ENCODE measurements at places on chromosomes 2 and 18.
A peak's percentile ranks its signal among the peaks of the same experiment; 100 is the strongest.

DNA sequence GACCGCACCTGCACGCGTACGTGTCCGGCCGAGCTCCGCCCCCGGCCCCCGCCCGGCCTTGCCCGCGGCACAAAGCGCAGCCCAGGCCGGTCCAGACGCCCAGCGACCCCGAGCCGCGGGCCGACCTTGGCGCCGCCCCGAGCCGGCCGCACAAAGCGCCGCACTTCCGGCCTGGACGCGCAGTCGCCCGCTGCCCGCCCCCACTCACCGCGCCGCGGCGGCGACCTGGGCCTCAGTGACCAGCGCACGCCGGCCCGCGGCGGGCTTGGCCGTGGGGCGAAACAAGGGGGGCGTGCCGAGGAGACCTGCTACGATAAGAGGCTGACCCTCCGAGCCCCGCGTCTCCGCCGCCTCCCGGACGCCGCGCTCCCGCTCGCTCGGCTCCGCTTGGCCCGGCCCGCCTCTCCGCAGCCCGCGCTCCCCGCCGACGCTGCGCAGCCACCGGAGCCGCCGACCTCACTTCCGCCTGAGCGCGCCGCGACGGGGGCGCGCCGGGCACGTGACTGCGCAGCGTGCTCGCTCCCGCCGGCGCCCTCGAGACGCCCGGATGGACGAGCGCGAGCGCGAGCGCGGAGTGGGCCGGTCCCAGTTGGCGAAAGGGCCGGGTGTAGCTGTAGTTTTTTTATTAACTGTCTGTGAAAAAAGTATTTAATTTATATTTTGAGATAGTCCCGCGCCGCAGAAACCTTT, at the start of gene FAM168B:
Gene FAM168B, minus strand, starts transcription at position 455 of the 690 bp plus-strand sequence. CDS start 10,814 bp downstream, outside the sequence.
- no peak for DNase-seq

GRCh38 chr18:40531051-40531450, 1424.0 kb upstream of the PIK3C3 start:
- DNase-seq: no peak

GRCh38 chr2:46743021-46743420, 172.6 kb downstream of the MCFD2 start:
- DNase-seq: no peak

DNA sequence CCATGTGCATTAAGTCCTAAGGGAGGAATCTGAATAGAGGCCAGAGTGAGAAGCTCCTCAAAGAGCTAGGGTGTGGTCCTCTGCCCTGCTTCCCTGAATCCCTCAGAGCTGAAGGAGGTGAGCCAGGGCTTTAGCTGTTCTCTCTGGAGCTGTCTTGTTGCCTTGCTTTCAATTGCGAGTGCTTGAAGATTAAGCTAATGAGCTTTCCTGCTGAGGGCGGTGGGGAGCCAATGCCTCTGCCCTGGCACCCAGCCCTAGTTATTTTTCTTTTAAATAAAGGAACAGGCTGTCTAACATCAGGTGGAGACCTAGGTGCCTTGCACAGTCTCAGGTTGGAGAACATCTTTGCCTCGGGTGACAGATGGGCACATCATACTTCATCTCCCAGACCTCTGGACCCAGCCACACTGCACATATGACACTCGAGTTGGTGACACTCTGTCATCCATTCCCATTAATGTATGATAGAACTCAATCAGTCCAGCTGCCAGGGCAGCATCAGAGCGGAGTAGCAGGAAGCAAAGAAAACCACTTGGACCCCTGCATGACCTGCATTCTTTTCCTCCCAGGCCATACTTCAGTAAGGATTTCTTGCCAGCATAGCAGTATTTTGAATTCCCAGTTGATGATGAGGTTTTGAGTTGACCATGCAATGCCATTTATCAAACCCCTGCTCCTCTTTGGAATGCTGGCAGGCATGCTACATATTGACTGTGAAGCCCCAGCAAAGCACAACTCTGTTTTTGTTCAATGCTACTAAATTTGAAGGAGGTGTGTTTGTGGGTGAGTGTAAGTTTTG, 292.7 kb downstream of the RNF144A start:
- no peak for DNase-seq

DNA sequence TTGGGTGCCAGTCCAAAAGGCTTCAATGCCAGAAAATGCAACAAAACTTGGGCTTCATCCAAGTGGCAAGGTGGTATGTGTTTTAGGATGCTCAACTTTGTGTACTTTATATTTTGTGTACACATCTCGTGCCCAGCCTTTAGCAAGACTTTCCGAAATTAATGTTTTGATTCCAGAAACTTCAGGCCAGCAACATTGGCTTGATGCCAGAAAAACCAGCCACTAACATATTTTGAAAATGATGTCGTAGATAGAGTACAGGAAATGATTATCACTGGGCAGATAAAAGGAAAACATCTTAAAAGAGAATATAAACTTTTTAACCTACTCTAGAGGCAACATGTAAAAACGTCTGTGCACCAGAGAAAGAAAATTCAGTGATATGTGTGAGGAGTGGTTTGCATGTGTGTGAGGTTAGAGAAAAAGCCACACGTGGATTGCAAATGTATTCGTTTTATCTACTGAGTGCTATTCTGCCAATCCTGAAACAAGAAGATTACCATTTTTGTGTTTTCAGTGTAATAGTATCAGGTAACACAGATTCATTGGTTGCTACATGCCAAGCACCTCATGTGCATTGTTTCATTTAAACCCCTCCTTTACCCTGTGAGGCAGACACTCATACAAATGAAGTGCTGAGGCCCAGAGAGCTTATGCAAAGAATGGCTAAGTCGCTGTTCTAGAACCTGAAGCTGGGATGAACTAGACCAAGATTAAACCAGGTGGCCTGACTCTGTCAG, 264.8 kb downstream of the C1D start:
- no peak for DNase-seq

DNA sequence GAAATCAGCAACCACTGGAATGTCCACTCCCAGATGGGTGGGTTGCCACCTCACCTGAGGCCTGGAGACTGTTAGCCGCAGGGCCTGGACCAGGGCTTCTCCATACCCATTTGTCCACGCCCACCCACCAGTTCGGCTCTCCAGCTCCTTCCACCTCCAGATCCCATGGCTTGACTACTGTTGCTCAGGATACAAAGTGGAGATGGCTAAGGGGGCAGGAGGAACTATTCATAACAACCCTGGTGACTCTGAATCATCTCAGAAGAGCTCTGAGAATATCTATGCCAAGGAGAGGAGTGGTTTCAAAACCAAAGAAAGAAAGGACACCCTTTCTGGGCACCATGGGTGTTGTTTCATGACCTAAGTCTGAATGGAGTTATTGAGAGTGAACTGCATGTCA, 145.8 kb downstream of the LAMA3 start:
- no peak for DNase-seq

DNA sequence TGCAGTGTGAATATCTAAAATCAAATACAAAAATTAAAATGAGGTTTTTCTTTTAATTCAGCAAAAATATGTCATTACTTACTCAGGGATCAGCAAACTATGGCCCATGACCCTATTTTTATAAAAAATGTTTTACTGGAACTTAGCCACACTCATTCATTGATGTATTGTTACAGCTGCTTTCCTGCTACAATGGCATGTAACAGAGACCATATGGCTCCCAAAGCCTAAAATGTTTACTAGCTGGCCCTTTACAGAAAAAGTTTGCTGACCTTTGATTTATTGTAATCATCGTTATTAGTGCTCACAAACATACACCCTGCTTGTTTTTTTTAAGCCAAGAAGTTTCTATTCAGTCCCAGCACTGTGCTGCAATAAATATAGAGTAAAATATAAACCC, 120.3 kb downstream of the PLA2R1 start:
- no peak for DNase-seq

DNA sequence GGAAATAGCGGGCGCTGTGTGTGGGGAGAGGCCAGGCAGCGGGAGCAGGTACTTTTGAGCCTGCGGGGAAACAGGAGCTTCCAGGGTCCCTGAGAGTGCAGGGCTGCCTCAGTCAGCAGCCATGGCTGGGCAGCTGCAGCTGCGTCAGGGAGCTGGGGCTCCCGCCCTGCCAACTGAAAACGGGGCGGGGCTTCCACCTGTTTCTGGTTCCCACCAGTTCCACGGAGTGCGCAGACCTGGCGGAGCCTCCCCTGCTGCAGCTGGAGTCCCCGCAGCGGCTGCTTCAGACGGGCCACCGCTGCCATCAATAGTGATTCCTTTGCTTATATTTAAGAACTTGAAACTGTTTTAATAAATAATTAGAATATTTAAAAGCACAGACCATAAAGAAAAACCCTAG, 30.6 kb upstream of the RPRM start:
- DNase-seq: no peak

DNA sequence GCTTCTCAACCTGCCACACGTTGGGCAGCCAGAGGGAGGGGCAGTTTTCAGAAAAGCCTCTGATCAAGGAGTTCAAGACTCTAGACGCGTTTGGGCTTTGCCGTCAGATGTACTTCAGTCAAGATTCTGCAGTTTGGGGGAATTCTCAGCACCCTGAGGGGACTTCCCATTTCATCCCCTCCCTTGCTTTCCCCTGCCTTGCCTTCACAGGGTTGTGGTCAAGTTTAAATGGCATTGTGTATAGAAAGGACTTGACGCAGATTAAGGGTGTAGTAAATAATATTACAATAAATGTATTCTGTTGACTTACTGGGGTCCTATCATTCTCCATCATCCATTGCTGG, 198.3 kb upstream of the NABP1 start:
- no peak for DNase-seq

DNA sequence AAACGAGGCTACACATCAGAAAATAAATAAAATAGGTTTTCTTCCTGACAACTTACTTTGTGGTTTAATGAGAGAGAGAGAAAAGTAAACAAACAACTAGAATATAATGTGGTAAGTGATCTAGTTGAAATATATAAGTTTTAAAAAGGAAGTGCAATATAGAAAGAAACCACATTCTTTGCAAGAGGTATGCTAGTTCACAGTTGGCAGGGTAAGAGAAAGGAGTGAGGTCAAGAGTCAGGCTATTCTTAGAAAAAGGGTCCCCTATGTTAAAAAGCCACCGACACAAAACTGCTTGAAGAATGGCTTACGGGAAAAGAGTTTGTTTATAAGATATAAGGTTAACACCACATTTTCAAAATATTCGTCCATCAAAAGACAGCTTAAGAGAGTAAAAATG, 462.1 kb downstream of the ERBB4 start:
- DNase-seq: no peak

GRCh38 chr2:162090109-162090508, 16.1 kb upstream of the DPP4 start:
- DNase-seq: no peak

DNA sequence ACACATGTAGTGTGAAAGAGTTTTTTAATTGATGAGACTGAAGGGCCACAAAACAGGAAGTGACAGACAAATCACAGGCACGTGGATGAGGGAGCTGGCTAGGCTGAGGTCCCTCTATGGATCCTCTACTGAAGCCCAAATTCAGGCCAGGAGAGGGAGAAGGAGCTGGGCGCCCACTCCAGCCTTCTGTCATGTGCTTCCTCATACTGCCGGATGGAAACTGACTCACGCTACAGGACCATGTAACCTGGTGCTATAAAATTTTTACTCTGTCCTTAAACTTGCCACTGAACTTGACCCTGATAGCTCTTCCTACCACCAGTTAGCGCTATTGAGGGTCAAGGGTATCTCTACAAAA, 31.3 kb downstream of the PSTPIP2 start:
- no peak for DNase-seq

- no peak for DNase-seq
Observed at GRCh38 chr2:216909541-216910210, 49.8 kb upstream of the TNP1 start.

DNA sequence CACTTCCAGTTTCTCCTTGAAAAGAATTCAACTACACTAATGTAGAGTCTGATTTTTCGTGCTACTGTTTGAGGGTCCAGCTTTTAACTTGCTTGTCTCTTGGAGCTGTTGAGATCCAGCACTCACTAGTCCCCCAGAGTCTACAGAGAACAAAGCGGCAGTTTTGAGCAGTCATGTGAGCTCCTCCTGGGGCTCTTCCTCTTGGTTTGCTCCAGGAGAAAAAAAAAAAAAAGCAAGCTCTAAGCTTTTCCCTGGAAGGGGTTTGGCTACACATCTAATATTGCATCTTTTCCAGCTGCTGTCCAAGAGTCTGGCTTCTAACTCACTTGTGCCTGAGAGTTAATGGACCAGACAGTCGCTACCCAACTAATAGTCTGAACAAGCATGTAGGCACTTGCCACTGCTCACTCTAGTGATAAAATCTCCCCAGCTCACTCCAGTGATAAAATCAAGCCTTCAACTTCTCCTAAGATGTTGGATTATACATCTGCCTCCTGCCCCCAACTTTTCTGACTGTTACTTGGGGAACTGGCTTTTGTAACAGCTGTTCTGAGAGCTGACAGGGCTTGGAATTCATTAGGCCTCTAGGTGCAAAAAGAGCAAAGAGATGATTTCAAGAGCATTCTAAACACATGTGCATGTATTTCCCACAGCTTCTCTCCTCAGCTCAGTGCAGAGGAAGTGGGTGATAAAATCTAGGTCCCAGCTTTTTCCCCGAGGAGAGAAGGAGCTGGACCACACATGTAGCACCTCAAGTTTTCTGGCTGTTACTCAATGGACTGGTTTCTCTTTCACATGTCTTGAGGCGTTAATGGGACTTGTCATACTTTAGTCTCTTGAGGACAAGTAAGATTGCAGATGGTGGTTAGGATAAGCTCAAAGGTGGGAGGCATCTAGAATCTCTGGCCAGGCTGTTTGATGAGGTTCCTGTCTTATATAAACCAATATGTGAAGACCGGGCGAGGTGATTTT, 750.5 kb downstream of the LRP1B start:
- DNase-seq: no peak

- peak; percentile 93 for DNase-seq
Observed at GRCh38 chr2:17540093-17540812, at the start of gene VSNL1. Gene VSNL1 (plus strand): TSS chr2:17540696. CDS start chr2:17592075, 51,379 bp downstream.

GRCh38 chr2:153101187-153101586, 377.4 kb downstream of the RPRM start:
- no peak for DNase-seq

DNA sequence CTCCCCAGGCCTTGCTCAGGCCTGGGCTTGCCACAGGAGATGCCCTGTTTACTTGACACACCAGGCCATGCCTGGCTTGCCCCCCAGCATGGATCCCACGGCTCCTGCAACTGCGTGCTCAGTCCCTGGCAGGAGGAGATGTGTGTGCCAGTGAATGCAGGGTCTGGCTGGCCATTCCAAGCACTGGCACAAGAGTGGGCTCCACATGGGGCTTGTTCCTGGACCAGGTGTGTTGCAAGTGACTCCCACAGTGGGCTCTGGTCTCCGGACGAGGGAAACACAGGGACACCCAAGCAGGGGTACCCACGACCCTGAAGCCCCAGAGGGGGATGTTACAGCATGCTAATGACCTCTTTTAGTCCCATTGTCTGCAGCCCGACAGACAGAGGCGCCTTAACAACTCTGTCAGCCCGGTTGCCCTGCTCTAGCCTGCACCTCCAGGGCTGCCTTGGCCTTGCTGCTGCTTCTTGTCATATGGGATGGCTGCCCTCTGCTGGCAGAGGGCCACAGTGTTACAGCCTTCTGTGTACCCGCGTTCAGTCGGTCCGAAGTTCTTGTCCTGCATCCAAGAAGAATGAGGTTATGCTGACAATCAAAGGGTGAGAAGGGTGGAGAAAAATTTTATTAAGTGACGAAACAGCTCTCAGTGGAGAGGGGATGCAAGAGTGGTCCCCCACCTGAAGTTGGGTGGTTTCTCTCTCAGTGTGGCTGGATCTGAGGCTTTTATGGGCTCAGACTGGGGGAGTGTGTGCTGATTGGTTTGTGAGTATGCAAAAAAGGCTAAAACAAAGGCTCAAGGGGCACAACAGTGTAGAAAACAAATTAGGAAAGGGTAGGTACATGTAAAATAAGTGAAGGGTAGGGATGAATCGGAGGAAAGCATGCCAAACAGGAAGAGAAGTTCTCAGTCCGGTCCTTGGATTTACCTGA, 180.4 kb downstream of the MBD5 start:
- no peak for DNase-seq

- no peak for DNase-seq
Observed at GRCh38 chr2:101420623-101421022, 33.3 kb upstream of the CREG2 start.

All from urinary bladder (tissue), 4 donors.